ENCODE measurements at places on chromosomes 7 and 10.

DNA sequence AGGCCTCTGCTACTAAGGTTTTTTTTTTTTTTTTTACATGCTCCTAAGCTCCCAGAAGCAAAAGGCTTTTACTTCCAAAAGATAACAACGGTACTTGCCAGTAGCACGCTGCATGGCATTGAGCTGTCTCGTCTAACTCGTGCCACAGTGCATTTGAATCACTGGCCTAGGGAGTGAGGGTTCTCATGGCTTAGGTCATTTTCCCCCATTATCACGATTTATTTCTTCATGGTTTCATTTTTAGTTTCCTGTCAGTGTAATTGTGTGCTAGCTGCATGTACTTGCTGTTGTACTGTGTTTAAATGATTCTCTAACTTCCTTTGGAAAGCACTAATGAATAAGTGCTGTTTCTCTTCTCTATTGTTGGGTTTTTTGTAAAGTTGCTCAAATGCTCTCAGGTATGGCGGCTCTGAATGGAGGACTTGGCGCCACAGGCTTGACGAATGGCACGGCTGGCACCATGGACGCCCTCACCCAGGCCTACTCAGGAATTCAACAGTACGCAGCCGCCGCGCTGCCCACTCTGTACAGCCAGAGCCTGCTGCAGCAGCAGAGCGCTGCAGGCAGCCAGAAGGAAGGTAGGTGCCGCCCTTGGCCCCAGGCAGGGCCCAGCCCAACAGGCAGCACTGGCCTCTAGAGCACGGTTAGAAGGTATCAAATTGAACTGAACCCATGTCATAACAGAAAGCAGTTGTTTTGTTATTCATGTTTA is 290.5 kb downstream of the USP6NL start:
- no peak for DNase-seq

DNA sequence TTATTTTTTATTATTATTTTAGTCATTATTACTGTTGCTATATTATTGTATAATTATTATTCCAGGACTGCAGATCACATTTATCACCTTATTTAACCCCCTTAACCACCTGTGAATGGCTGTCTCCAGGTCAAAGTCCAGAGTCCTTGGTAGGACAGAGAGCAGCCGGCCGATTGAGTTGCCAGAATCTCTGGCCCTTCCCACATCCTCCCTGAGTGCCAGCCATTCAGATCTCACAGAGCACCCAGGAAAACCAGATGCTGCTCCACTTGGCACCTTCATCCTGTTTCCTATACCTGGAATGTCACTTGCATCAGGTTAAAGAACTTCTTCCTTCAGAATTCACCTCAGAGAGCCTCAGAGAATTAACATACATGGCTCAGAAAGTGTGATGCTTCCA is 101.1 kb downstream of the ELAPOR2 start:
- DNase-seq: no peak

DNA sequence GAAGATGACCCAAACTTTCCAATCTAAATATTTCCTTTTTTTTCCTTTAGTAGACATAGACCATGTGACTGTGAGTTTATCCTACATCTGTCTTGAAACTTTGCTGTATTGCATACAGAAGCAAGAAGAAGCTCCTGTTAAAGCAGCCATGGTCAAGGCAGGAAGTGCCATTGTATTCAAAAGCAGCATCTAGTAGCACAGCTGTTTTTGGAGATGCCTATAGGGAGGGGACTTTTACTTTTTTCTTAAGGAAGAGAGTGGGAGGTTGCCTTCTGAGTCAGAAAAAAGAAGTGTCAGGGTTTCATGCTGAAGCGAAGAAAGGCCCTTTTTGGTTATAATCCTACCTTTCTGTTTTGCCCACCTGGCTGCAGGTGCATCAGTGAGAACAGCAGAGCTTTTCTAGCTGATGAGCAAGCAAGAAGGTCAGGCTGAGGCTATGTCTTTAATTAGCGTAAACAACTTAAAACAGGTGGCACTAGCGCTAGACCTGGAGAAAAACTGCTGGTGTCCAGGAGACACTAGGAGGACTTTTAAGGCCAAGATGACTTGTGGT is 234.1 kb upstream of the AGK start:
- no peak for DNase-seq

GRCh38 chr10:126585249-126586017 is 85.1 kb downstream of the C10orf90 start:
- DNase-seq: no peak

DNA sequence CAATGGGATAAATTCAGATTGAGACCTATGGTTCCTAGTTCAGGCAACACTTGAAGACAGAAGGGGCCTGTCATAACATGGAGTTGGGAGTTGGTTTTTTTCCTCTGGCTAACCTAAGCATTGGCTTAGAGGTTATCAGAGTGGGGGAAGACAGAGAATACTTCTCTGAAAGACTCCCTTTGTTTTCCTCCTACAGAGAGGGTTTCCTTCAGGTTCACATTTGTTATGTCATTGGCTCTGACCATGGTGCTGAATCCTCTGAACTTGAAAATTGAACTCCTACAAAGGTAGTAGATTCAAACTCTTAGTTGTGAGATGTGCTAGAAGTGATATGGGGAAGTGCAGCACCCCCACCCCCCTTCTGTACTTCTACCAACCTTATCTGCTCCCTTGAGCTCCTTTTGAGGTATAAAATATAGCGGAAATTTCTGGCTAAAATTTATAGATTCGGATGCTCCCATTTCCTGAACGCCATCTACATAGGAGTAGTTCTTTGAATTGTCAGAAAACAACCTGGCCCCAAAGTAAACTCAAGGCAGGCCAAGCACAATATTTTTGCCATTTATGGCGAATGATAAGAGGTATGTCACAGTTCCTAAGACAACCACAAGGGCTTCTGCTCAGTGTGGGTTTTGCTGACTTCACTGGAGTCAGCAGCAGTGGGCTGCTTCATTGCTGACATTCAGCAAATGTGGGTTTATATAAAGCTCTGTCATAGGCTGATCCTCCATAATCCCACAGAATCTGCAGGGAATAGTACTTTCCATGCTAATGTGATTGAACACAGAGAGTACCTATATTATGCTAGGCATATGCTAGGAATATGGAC is 131.6 kb upstream of the KLF14 start:
- peak; percentile 77 for DNase-seq

DNA sequence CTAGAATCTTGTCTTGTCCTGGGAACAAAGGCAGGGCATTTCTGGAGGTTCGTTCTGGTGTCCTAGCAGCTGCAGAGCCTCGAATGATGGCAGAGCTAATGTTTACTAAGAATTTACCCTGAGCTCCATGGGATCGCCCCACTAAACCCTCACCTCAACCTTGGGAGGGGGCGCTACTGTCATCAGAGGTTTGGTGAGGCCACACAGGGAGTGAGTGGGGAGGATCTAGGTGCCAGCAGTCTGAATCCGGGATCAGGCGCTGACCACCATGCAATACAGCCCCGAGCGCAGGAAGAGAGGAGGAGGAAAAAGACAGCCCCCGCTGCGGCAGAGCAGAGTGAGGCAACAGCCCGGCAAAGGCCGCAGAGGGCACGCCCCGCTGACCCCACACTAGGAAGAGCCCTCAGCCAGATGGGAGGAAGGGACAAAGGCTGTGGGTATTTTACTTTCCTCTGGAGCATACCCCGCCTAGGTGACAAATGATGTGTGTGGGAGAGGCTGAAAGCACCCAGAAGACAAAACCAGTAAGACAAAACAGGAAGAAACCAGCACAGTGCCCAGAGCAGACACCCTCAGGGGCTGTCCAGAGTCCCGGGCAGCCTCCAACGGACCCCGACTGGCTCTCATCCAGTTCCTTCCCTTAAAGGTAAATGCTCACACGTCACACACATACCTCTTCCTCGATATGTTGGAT is 103.5 kb downstream of the FAM53B start:
- no peak for DNase-seq

DNA sequence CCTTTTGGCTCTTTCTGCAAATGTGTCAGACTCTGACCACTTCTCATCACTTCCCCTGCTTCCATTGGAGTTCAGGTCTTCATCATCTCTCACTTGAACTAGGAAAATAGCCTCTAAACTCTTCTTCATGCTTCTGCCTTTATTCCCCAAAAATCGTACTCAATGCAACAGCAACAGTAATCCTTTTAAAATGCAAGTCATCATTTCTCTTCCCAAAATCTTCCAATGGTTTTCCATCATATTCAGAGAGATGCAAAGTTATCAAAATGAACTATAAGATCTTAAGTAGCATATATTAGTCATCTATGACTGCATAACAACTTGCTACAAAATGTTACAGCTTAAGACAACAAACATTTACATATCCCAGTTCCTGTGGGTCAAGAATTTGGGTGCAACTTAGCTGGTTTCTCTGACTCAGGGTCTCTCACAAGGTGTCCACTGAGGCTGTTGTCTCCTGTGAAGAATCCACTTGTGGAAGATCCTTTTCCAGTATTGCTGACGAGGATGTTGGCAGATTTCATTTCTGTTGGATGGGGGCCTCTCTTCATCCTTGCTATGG is 31.0 kb upstream of the ETV1 start:
- DNase-seq: no peak

DNA sequence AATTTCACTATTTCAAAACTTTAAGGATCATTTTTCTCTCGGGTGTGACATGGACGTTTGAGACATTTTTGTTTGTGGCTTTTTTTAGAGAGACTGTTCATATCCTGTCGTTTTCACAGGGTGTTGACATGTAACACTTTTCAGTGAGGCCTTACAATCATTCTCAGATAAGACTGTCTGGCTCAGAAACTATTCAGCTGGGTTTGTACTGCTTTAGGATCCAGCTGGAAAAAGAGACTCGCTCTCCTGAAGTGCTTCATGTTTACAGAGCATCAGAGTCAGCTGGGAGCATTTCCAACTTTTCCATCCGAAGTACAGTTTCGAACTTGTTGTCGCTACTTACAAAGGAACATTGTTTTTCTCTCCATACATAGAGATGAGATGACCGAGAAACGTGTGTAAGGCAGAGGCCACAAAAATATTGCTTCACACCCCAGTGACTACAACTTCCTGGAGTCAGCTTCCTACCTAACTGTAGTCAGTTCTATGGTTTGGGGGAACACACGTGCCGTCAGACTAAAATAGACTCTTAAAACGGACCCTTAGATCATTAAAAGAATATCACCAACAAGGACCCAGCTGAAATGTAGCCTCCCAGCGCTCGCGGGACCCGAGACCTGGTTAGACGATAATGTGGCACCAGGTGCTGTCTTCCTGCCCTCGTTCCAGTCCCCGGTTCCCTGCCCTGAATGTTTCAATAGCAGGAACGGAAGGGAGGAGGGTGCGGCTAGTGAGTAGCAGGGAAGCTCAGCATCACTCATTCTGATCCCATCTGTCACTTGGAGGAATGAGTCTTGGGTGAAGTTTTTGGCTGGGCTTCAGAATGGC is 78.0 kb downstream of the MKI67 start:
- no peak for DNase-seq

DNA sequence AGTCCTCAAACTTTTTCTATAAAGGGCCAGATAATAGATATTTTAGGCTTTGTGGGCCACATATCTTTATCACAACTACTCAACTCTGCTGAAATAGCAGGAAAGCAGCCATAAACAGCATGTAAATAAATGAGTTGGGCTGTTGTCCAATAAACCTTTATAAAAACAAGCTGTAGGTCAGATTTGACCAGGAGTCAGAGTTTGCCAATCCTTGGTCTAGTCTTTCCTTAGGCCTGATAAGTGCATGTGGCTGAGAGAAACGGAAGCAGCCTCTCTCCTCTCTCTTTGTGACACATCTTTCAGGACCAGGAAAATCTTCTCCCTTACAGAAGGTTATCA is 724.5 kb downstream of the GRID1 start:
- no peak for DNase-seq
